H1 (cell line): ENCODE measurements at places on chromosomes 13 and 19. TPM values are rescaled to one million over a fixed set of nuclear protein-coding genes. Genes with fewer than 3 reads are reported as not detected.

The ZNF208 gene
- total RNA-seq: not detected in 2 replicates

The CRX gene
- not detected in 2 replicates for total RNA-seq

The SLC27A1 gene
- total RNA-seq: 7.3 and 7.5 TPM in 2 replicates

The IGFL1 gene
- not detected in 2 replicates for total RNA-seq

The IZUMO1 gene
- 1.7 and 1.8 TPM in 2 replicates for total RNA-seq

The COX7A1 gene
- total RNA-seq: 0.60 and 0.75 TPM in 2 replicates

The SMIM44 gene
- total RNA-seq: not detected in 2 replicates

The GPR12 gene
- total RNA-seq: 0.15 TPM in 2 replicates

The PLK5 gene
- 0.43 and 1.2 TPM in 2 replicates for total RNA-seq

The MYO16 gene
- 0.10 and 0.22 TPM in 2 replicates for total RNA-seq

The AXL gene
- total RNA-seq: 51.0 and 53.3 TPM in 2 replicates

The IFI30 gene
- total RNA-seq: 25.9 and 28.9 TPM in 2 replicates

The GNG14 gene
- total RNA-seq: not detected in 2 replicates

The GDF15 gene
- total RNA-seq: 4.1 and 5.0 TPM in 2 replicates

The ZNF285 gene
- 1.7 and 2.5 TPM in 2 replicates for total RNA-seq

The FUT3 gene
- 0.40 and 0.63 TPM in 2 replicates for total RNA-seq

The GAS6 gene
- total RNA-seq: 18.4 and 18.6 TPM in 2 replicates

The MBD3L4 gene
- not detected in 2 replicates for total RNA-seq

The GNG7 gene
- total RNA-seq: 7.0 and 7.8 TPM in 2 replicates

The ATP8B3 gene
- 2.9 and 4.1 TPM in 2 replicates for total RNA-seq

The B3GNT3 gene
- 1.5 and 1.8 TPM in 2 replicates for total RNA-seq

The KCTD15 gene
- 25.1 and 25.5 TPM in 2 replicates for total RNA-seq

The ZNF728 gene
- total RNA-seq: not detected in 2 replicates

The TUBB4A gene
- 21.2 and 30.4 TPM in 2 replicates for total RNA-seq

The ZNF69 gene
- 21.2 and 22.8 TPM in 2 replicates for total RNA-seq

The SERP2 gene
- 1.7 and 2.0 TPM in 2 replicates for total RNA-seq

The ZNF681 gene
- 6.8 and 7.9 TPM in 2 replicates for total RNA-seq

The AP1M2 gene
- total RNA-seq: 140 and 141 TPM in 2 replicates

The ZNF554 gene
- total RNA-seq: 3.9 and 5.7 TPM in 2 replicates

The KLF1 gene
- 0.59 and 0.84 TPM in 2 replicates for total RNA-seq

The ADPRHL1 gene
- 1.7 and 2.0 TPM in 2 replicates for total RNA-seq

The CASP14 gene
- total RNA-seq: not detected in 2 replicates

The FAM98C gene
- total RNA-seq: 4.6 and 6.1 TPM in 2 replicates

The ZNF611 gene
- total RNA-seq: 17.7 and 19.0 TPM in 2 replicates

The FCER2 gene
- 0.29 TPM in 1 of 2 replicates, not detected in the other for total RNA-seq

The HSD17B14 gene
- total RNA-seq: 8.4 and 9.7 TPM in 2 replicates

The KLK12 gene
- total RNA-seq: not detected in 2 replicates

The MEF2B gene
- 2.8 and 4.1 TPM in 2 replicates for total RNA-seq

The PCP2 gene
- total RNA-seq: not detected in 2 replicates

The CEACAM7 gene
- not detected in 2 replicates for total RNA-seq
